ENCODE measurements at places on chromosomes 4 and X.
A peak's percentile ranks its signal among the peaks of the same experiment; 100 is the strongest.

DNA sequence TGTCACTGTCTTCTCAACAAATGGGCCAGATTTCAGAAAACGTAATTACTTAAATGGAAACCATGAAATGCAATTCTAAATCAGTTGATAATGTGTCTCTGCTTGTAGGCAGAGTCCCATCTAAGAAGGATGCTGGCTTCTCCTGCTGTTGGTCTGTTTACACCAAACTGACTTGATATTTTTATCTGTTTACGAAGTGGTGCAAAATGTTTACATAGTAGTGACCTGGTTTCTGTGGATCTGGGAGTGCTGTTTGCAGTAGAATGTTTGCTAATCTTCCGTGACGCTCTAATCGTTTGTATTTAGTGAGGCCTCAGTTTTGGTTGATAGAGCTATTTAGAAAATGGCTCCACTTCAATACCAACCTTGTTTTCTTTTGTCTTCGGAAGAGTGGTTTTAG is 213.5 kb downstream of the VEGFC start:
- DNase-seq: no peak

GRCh38 chr4:19993242-19993641 is 258.5 kb upstream of the SLIT2 start:
- no peak for DNase-seq

DNA sequence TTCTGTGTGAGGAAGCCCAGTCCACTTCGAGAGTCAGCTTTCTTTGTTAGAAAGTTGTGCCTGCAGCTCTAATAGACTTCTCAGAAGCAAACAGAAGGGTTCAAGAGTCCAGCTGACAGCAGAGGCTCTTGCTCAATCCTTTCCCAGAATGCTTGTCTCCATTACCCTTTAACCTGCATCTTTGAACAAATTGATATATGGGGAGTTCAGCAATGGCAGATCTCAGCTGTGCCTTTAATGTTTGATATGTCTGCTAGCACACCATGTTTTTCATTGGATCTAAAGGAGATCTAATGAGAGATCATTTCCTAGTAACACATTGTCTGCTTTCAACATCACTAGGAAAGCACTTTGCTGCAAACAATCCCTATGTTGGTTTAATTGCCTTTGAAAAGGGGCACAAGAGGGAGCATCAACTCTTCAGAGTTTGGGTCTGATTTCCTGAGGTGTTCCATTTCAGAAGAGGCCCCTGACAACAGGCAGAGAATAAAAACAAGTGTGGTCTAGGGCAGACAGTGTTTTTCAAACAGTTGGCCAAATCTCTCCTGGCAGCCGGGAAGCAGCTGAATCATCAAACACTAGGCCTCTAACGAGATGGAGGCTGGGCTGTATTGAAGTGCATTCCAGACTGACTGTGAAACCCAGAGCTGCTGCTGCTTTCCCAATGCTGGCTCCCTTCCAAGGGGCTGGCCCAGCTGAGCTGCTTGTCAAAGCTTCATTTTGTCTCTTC is 55.5 kb downstream of the LUZP4 start:
- peak; percentile 89 for DNase-seq

GRCh38 chrX:19990151-19990555 is 708 bp downstream of the BCLAF3 start:
- DNase-seq: no peak

GRCh38 chrX:155070038-155070437 is 898 bp downstream of the CMC4 start:
- no peak for DNase-seq

DNA sequence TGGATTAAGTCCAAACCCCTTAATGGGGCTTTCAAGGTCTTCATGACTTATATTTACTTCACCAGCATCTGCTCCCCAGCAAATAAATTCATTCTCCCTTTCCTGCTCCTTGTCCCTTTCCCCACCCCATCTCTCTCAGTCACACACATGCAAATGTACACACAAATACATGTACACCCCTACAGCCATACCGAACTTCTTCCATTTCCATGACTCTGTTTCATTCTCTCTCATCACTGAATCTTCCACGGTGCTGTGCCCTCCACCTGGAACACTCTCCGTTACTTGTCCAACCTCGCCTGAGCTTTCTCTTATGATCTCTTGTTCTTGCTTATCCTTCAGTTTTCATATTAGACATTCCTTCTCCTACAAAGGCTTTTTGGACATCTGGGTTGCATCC is 22.0 kb upstream of the RPA4 start:
- DNase-seq: no peak

DNA sequence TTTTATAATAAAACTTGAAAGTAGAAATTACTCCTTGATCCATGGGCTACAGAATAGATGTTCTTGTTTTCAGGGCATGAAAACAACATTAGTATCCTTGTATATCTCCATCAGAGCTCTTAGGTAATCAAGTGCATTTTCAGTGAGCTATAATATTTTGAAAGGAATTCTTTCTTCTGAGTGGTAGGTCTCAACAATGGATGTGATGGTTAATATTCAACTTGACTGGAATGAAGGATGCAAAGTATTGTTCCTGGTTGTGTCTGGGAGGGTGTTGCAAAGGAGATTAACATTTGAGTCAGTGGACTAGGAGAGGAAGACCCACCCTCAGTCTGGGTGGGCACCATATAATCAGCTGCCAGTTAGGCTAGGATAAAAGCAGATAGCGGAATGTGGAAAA is 100.1 kb downstream of the LCORL start:
- DNase-seq: no peak

DNA sequence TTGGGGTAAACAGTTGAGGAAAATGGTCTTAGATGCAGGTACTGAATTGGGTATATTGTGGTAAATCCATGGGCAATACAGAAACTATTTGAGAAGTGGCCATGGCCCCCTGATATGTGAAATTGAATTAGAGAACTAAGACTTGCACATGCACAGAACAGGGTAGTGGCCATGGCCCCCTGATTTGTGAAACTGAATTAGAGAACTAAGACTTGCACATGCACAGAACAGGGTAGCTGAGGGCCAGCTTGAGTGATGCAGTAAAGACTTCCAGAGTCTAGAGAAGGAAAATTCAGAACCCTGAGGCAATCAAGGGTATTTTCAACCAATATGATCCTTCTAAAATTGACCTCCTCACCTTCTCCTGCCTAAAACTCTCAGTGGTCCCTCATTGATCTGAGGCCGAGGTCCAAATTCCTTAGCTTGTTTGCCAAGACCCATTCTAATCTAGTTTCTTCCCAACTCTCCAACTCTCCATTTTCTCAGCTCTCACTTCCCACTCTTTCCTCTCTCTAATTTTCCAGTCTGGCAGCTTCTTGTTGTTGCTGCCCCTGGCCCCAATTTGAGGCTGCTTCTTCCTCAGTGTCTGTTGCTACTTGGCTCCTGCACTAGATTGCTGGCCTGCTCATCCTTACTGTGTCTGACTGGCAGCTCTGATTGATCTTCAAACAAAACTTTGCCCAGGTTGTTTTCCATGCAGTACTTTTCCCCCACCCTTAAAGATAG is 72.4 kb downstream of the FRAS1 start:
- DNase-seq: no peak

DNA sequence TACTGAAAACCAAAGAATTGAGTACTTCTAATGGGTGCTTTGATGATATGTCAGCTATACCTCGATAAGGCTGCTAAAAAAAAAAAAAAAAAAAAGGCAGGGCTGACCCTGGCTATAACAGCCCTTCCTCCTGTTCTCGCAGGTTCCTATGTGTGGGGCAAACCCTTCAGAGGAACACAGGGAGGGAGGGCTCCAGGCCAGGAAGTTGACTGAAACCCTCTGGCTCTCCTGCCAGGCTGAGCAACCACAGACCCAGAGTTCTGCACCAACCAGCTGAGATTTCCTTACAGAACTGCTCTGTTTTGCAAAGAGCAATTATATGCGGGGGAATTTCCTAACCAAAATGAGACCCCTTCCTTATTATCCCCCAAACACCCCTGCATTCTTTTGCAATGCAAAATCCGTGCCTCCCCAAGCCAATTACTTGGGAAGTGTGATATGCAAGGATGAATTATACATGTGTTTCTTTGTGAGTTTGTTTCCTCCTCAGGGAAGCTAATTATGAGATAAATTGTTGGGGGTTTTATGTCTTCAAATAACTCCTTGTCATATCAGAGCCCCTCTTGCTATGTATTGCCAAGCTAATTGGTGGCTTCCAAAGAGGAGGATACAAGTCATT is 45.6 kb downstream of the PDHA1 start:
- DNase-seq: no peak

DNA sequence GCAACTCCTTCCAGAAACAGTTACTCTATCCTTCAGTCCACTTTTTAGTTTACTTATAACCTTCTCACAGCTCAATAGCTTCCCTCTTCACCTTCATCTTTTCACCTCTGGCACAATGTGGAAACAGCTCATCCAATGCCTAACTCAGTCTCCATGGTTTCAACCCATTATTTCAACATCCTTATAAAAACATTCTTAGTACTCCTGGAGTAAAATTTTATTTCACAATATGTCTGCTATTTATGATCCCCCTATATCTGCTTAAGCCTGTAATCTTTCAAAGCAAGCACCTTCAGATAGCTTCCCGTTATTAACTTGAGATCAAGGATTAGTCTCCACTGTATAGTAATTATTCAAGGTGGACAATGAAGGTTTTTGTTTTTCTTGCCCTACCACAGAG is 156.3 kb downstream of the GASK1B start:
- DNase-seq: no peak

GRCh38 chr4:54230484-54231418 is 1.7 kb downstream of the PDGFRA start:
- DNase-seq: no peak

- no peak for DNase-seq
Measured at GRCh38 chr4:54909961-54910360, 215.4 kb downstream of the KDR start.

DNA sequence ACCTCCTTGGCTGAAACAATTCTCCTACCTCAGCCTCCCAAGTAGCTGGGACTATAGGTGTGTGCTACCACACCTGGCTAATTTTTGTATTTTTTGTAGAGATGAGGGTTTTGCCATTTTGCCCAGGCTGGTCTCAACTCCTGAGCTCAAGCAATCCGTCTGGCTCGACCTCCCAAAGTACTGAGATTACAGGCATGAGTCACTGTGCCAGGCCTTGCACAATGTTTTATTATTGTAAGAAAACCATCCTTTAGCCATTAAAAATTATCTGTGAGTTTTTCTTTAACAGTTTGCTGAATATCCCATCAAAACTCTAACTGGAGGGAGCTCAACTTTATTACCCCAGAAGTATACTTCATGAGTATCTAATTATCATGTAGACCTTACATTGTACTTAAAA is 900.3 kb downstream of the PCDH7 start:
- DNase-seq: peak; percentile 18

DNA sequence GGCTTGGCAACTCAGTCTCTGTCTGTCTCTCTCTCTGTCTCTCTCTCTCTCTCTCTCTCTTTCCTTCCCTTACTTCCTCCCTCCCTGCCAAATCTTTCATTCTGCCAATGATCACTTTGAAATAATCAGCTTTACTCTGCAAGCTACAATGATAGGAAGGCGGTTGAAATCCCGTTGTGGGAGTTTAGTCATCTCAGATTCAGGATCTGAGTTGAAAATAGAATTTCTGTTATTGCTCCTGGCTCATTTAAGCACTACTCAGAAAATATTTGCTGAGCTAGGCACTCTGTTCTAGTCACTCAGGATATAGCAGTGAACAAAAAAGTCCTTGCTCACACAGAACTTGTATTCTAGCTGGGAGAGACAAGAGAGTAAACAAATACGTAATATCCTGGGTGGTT is 56.3 kb upstream of the DCTD start:
- DNase-seq: no peak

DNA sequence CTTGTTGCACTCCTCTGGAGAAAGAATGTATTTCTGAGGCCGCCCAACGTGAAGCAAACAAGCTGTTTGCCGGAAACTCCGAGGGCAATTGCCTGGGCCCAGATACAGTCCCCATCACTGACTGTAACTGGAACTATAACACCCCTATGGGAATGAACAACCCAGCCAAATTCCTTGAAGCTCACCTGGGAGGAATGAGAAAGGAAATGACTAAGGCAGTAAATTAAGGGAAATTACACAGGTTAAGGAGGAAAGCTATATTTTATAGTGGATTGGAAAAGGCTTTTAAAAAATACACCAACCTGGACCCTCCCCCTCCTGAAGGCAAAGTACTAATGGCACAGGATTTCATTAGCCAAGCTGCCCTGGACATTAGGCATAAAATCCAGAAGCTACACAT is 11.7 kb upstream of the HERC5 start:
- no peak for DNase-seq

- no peak for DNase-seq
Measured at GRCh38 chr4:59647500-59647899, 1552.6 kb upstream of the ADGRL3 start.

GRCh38 chr4:1300466-1301455 is 11.1 kb downstream of the MAEA start:
- peak; percentile 43 for DNase-seq

DNA sequence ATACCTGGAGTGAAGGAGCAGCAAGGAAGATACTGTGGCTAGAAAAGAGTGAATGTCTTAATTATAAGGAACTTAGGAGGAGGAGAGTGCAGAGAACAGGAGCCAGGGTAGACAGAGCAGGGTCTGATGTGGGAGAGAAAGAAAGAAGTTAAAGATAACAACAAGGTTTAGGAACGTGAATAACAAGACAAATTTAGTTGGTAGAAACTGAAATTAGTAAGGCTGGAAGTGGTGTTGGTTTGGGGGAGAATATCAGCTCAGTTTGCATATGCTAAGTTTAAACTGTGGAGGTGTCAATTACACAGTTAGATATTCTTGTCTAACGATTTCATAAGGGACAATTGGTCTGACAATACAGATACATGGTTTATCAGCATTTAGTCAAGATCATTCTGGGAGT is 1123.7 kb upstream of the PABPC4L start:
- DNase-seq: no peak

DNA sequence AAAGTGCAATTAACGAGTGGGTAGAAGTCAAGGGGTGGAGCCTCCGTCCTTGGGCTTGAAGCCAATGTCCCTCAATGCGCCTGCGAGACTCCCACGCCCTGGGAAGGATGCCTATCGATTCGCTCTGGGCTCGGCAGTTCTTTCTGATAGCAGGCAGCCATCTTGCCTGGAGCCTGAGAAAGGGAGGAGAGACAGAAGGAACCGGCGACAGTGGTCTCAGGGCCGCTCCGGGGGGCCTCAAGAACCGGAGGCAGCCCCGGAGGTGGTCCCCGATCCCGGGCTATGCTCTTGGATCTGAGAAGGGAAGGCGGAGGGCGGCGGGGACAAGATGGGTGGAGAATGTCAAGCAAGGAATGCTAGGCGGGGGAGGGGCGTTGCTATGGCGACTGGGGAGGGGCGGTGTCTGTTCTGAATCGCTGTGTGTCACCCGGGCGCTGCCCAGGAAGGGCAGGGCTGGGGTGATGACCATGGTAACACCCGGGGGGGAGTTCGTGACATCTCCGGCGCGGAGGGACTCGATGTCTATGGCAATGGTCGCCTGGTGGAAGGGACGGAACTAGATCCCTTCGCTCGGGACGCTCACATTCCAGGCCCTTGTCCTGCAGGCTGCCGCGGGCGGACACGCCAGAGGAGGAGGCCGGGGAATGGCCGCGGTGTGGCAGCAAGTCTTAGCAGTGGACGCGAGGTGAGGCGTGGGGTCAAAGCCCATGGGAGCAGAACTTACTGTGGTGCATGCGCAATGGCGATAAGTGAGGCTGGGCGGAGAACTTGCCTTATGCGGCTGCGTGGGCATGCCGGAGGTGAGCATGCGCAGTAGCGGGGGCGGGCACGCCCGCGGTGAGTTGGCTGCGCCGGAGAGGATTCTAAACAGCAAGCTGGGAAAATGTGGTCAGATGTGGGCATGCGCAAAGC is at the start of gene WDR13:
WDR13 (plus strand) TSS at position 140 of the 912 bp plus-strand sequence; CDS start at position 645, 505 bp downstream.
- DNase-seq: peak; percentile 86

- no peak for DNase-seq
Measured at GRCh38 chrX:6757631-6758030, 222.7 kb upstream of the VCX3A start.

GRCh38 chr4:32196950-32197688 is 1477.0 kb downstream of the PCDH7 start:
- no peak for DNase-seq
